ENCODE measurements at places on chromosomes 12 and 14. TPM values are rescaled to one million over a fixed set of nuclear protein-coding genes. Genes with fewer than 3 reads are reported as not detected.

The KRT74 gene
- not detected for polyA plus RNA-seq

GRCh38 chr14:39243831-39244230 is 10.1 kb downstream of the MIA2 start:
- no peak for DNase-seq

- DNase-seq, result no peak
Observed at GRCh38 chr12:907413-908185, 41.9 kb downstream of the RAD52 start.

DNA sequence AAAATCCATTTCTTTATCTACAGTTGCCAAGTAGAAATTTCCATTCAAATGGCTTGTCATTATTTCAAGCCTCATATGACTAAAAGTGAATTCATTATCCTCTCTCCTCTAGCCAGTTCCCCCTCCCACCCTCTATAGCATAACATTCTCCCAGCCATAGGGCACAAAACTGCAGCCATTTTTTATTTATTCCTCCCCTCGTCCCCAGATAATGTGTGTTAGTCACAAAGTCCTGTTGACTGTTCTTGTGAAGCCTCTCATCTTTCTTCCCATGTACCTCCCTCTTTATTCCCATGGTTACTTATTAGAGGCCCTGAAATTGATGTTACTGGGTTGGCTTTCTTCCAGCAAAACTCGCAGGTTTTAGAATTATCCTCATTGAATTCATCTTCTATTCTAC is 13.2 kb downstream of the RTN1 start:
- no peak for DNase-seq

Measured in CD4-positive, alpha-beta memory T cell (primary cell).